ENCODE measurements at places on chromosomes 5 and 9.
A peak's percentile ranks its signal among the peaks of the same experiment; 100 is the strongest.

DNA sequence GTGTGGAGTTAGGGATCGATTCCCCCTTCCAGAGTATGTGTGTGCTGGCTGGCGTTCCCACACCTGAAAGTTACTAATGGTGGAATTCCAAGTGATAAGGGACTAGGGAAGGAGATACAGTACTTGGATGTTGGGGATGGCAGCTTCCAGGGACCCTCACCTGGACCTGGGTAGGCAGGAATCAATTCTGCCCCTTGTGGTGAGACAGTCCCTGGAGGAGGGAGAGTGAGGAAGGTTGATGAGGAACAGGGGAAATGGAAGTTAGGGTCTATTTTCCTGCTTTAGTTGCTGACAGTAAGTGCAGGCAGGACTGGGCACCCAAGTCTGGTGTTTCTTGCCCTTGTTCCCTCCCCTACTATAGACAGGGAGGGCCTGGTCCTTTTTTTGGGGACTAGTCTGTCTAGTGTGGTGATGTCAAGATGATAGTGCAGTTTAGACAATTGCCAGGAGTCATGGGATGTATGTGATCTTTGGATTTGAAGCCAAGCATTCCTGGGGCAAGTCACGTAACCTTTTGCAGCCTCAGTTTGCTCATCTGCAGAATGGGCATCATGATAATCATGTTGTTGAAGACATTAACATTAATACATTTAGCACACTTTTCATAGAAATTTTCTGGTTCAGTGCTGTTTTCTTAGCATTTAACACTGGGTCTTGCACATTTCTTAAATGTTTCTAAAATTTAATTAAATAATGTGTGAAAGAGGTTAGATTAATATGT is 51.7 kb downstream of the DAB2IP start:
- no peak for DNase-seq

DNA sequence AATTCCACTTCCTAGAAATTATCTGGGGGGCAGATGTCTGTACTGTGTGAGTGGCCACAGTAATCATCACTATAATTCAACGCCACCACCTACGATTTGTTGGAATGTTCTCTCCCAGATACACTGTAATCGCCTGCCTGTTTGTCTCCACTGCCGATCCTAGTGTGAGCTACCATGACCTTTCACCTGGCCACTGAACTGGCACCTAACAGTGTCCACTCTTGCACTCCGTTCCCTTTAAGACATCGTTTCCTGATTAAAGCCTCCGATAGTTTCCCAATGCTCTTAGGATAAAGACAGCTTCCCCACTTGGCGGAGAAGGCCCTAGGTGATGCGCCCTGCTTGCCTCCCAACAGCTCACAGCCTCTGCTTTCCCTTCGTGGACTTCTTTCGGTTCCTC is 4.0 kb downstream of the PHYKPL start:
- DNase-seq, result no peak

- no peak for DNase-seq
These were observed 10.7 kb upstream of the DIPK1B start for GRCh38 chr9:136701668-136702053.

- DNase-seq, result no peak
These were observed 29.7 kb downstream of the PCDHGC5 start for GRCh38 chr5:141518618-141519015.

GRCh38 chr9:84736081-84736480 is 66.6 kb downstream of the NTRK2 start:
- DNase-seq, result no peak

- DNase-seq, result no peak
These were observed 127.5 kb upstream of the IRX4 start for GRCh38 chr5:2009986-2010914.

- DNase-seq, result no peak
These were observed 500.7 kb downstream of the TLE4 start for GRCh38 chr9:80072451-80072850.

- DNase-seq, result no peak
These were observed 340.3 kb upstream of the CD180 start for GRCh38 chr5:67536866-67537265.

DNA sequence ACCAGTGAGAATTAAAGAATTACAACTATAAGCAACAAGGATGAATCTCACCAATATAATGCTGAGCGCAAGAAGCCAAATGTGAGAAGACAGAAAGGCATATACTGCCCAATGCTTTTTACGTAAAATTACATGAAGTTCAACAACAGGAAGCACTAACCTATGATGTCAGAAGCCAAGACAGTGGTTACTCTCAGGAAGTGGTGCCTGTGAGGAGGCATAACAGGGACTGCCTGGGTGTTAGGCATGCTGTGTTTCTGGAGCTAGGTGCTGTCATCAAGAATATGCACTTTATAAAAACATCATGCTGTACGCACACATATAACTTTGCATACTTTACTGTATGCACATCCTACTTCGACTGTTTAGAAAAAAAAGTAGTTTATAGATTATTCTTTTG is 30.1 kb downstream of the FRMD3 start:
- DNase-seq, result no peak

- no peak for DNase-seq
These were observed 120.6 kb downstream of the HMHB1 start for GRCh38 chr5:143932584-143932983.

GRCh38 chr5:531749-532315 is 7.6 kb upstream of the SLC9A3 start:
- DNase-seq, result no peak

DNA sequence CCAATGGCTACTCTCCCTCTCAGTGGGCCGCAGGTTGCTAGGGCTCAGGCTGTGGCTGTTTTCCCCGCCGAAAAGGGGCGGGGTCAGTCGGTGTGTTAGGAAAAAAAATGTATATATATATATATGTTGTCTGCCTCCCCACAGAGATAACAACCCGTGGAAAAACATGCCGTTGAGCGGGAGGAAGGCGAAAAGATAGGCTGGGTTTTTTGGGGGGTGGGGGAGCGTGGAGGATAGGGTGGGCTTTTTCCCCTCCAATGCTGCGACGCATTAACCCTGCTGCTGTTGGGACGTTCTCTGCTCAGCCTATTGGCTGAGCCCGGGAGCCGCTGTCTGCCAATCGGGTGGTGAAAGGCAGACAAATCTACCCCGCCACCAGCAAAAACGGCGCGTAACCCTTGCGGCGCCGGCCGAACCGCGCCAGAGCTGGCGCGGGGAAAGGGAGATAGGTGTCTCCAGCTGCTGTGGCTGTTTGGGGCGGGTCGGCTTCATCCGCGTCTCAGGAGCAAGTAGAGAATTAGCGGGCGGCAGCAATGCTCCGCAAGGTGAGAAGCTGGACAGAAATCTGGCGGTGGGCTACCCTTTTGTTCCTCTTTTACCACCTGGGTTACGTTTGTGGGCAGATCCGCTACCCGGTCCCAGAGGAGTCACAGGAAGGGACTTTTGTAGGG is at the start of gene PCDHGC4:
Gene PCDHGC4 (plus strand): TSS at position 390 of the 671 bp plus-strand sequence. CDS start 144 bp downstream, at position 534.
- DNase-seq, result peak; percentile 23

GRCh38 chr9:133709691-133710571 is 28.2 kb downstream of the SARDH start:
- no peak for DNase-seq

DNA sequence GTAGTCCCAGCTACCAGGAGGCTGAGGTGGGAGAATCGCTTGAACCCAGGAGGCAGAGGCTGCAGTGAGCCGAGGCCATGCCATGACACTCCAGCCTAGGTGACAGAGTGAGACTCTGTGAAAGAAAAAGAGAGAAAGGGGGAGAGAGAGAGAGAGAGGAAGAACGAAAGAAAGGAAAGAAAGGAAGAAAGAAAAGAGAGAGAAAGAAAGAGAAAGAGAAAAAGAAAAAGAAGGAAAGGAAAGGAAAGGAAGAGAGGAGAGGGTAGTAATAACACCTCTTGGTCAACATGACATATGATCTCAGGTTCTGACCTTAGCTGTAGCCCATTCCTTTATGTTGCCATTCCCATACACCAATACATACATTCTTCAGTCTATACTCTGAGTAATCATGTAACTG is 14.1 kb downstream of the FBXW11 start:
- DNase-seq, result no peak

GRCh38 chr9:91546574-91546973 is 122.9 kb upstream of the NFIL3 start:
- no peak for DNase-seq

DNA sequence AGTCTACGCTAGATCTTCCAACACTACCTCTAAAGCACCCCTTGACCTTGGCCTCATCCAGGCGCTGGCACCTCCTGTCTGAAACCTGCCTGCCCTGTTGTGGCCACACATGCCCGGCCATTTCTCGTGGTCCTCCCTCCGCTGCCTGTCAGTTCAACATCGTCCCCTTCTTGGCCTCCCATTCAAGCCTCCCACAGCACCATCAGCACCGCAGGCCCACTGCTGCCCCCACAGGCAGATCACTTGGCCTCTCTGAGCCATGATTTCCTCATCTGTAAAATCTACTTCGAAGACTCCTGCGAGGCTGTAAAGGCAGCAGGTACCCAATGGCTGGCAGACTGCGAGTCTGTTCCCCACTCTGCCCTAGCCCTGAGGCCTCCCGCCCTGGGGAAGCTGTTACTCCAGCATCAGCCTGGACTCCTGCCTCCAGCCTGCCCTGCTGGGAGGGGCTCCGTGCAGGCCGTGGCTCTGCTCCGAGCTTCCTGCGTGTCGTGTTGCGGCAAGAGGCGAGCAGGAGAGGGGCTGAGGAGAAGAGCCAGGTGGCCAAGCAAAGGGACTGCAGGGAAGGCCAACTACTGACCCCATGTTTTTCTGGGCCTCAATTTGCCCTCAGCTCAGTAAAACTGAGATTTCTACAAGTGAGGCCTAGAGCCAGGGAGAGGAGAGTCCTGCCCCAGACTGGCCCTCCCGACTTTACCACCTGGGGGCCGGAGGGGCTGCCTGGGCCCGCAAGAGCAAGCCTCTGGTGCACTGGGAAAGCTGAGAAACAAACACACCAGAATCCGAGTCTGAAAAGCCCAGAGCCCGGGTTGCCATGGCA is 70.5 kb upstream of the LRRTM2 start:
- DNase-seq, result no peak

DNA sequence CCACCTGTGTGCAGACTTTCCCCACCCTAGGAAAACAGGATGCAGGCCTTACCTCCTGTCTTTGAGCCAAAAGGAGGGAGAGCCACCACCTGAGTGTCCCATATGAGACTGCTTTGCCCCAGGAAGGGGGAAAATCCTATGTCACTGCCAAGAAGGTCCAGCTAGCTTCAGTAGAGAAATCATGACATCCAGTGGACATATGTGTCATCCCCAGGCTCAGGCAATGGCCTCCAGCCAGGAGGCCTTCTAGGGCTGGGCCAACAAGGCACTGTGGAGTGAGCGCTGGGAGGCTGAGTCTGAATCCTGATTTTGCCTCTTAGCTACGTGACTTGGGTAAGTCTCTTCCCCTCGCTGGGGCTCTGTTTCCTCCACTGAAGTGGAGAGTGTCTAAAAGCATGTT is 60.2 kb downstream of the SMIM23 start:
- DNase-seq, result peak; percentile 41

GRCh38 chr5:87126869-87127268 is 140.8 kb upstream of the RASA1 start:
- no peak for DNase-seq

DNA sequence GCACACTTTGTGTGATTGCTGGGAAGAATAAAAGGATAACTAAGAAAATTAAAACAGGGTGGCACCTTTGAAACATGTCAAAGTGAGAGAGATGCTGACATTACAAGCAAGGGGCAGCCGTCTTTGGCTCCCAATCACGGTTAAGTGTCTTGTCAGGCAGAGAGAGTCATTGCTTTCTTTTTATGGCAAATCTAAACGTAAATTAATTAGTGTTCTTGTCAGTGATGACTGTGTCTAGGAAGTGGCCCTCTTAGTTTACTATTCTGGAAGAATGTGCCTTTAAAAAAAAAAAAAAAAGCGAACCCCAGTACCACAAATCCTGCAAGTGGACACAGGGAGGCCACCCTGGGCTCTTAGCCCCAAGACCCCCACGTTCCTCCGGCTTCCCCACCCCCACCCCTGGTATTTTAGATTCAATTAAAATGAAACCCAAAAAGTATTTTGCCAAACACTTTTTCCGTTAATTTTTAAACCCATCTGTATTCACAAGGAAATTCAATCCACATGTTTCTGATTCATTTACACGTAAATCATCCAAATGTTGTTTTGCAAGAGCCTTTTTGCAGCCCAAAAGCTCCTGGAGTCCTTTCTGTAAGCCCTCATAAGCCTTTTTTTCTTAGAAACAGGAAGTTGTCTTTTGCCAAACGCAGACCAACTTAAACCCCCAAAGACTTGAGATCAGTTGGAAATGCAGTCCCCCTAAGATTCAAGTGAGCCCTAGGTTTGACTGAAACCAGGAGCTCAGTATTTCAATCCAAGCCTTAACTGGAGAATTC is 399.3 kb downstream of the EBF1 start:
- DNase-seq, result no peak

DNA sequence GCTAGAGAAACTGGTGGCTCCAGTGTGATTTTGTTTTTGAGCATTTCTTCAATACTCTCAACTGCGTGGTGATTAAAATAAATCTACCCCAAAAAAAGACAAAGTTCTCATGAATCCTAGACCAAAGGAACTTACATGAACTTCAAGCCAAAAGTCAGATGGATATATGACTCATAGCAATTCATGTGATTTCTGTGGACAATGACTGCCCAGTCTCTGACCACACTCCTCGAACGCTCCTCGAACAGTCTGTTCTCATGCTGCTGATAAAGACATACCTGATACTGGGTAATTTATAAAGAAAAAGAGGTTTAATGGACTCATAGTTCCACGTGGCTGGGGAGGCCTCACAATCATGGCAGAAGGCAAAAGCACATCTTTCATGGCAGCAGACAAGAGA is 46.4 kb upstream of the CEP78 start:
- no peak for DNase-seq

GRCh38 chr5:4410151-4410550 is 730.0 kb upstream of the ADAMTS16 start:
- DNase-seq, result no peak

DNA sequence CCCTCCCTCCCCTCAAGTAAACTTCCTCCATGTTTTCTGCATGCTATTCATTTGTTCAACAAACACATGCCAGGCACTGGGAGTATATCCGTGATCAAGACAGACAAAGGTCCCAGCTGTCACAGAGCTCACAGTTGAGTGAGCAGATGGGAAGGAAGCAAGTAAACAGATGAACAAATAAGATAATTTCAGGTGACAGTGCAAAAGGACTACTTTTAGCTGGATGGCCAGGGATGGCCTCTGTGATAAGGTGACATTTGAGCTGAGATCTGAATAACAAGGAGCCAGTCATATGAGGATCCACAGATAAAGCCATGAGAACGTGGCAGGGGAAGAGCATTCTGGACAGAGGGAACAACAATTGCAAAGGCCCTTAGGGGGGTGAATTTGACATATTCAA is 121.7 kb upstream of the RAD23B start:
- no peak for DNase-seq

DNA sequence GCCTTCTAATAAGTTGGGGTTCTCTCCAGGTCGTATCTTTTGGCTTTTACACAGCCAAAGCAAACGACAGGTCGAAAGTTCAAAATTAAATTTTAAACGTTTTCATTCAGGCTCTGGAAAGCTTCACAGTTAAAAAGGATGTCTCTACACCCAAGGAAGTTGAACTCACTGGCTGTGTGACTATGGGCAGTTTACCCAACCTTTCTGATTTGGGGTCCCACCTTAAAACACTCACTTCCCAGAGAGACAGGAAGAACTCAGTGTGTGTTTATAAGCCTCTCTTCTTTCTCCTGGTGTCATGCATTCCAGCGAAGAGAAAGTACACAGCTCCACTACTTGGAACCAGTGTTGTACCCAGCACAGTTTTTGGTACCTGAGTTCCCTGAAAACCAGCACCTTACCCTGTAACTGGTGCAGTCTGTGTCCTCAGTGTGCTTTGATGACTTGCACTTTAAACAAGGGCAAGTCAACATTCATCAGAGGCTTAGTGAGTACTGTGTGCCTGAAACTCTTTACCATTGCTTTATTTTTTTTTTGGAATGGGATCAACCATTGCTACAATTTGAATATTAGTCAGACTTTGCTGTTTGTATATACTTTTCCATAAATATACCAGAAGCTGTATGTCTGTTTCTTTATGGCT is 1.7 kb downstream of the SRD5A1 start:
- no peak for DNase-seq

Data from SHP77 (cell line).